ENCODE measurements at places on chromosomes 5 and 9. TPM values are rescaled to one million over a fixed set of nuclear protein-coding genes. Genes with fewer than 3 reads are reported as not detected.
A peak's percentile ranks its signal among the peaks of the same experiment; 100 is the strongest.

The FYB1 gene
- 12.7 TPM for polyA plus RNA-seq

The STKLD1 gene
- 7.5 TPM for polyA plus RNA-seq

The THBS4 gene
- polyA plus RNA-seq = 30.1 TPM

The CDC20B gene
- 0.41 TPM for polyA plus RNA-seq

The GARIN3 gene
- polyA plus RNA-seq = not detected

The PDZD2 gene
- 33.1 TPM for polyA plus RNA-seq

The PPIC gene
- 29.0 TPM for polyA plus RNA-seq

The ADRB2 gene
- 1.9 TPM for polyA plus RNA-seq

The LCN12 gene
- polyA plus RNA-seq = 7.4 TPM

- DNase-seq = no peak
These were observed 40.6 kb downstream of the ZNF883 start for GRCh38 chr9:112971415-112971814.

DNA sequence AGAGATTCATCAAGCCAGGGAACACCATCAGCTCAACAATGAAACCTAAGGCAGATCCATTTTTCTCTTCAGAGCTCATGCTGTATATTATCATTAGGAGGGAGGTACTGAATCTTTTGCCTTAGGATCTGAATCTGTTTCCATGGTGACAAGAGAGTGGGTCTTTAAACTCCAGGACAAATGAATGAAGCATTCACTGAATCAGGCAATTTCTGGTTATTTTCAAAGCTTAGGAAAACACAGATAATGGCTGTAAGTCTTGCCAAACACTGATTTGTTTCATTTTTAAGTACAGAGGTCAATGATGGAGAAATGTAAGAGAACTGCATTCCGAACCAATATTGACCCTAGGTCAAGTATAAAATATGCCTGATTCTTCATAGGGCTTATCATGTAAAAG is 84.9 kb downstream of the GNA14 start:
- DNase-seq = peak; percentile 38

- no peak for DNase-seq
These were observed 1853.8 kb downstream of the EFNA5 start for GRCh38 chr5:105816961-105817360.

DNA sequence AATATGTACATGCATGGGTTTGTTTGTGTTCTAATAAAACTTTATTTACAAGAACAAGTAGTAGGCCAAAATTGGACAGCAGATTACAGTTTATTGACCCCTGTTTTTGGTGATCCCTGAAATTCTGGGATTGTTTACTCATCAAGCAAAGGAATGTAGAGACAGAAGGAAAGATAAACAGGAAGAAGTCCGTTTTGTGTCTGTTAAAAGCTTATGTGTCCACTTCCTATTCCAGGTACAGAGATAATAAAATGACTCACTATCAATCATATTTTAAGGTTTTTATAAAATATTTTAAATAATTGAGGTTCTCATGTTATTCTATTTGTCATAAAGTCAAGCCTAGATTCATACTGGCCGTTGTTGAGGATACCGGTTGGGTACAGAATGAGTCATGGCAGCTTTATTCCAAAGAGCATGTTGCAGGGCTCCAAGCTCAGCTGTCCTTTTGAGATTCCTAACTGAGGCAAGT is 214.9 kb upstream of the DAB2 start:
- no peak for DNase-seq

DNA sequence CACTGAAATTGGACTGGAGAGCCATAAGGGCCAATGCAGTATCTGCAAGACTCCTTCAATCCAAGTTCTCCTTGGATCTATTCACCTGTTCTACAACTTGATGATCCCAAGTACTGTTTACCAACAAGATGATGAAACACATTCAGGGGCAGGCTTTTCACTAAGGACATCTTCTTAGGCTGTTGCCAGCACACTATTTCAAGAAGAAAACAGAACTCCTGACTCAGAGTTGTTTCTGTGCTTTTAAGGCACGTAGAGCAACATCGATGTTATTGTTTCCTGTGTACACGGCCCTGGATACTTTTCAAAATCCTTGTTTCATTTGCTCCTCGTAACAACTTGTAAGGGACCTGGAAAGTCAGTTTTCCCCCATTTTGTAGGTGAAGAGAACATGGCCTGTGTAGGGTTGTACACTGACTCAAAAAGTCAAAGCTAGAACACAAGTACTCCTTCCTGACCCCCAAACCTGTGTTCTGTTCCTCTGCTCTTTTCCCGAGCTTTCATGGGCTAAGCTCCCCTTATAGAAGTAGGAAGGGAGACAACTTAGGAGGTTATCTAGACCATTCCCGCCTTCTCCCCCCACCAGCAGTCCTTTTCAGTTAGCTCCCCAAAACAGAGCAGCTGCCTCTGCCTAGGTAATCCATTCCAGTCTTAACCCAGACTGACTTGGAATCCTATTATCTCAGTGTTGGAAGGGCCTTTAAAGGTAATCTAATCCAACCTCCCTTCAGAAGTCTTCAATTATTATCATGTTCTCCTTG is 5.2 kb upstream of the MGAT1 start:
- no peak for DNase-seq

DNA sequence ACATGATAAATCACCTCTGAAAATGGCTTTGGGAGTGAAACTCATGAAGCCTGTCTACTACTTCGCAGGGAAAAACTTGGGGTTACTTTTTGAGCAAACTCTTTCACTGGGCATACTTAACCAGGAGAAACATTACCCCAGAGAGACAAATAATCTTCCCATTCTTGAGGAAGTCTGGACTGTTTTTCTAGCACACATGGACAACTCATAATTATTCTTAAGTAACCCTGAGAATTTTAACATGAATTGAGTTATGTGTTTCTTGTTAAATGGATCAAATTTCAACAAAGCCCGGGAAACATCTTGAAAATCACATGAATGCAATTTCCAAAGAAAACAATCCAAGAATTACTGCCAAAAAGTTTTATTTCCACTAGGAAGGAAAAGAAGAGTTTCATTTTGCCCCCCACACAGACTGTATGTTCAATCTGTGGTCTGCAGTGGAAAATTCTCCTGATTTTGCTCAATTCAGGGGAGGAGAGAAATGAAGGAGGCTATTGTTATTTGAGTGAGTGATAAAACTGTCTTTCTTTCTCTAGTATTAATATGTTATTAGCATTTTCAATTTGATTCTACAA is 564.8 kb upstream of the CLINT1 start:
- DNase-seq = no peak

- peak; percentile 47 for DNase-seq
These were observed 204.9 kb downstream of the CHSY3 start for GRCh38 chr5:130109152-130109551.

DNA sequence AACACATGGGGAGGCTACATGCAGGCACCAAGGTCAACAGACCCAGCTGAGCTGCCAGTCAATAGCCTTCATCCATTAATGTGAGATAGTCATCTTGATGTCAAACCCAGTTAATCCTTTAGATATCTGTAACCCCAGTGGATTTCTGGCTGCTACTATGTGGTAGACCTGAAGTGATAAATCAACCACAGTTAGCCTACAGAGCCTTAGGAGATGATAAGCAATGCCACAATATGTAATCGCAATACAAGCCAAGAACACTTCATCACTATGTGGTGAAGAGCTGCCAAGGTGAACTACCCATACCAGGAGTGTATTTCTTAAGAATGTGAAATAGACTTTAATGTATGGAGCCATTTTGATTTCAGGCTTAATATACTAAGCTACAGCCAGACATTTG is 1175.5 kb downstream of the DTWD2 start:
- DNase-seq = no peak

All from spinal cord (tissue), 10 donors.